KG1 (cell line): ENCODE measurements at places on chromosomes 1 and 21.
A peak's percentile ranks its signal among the peaks of the same experiment; 100 is the strongest.

DNA sequence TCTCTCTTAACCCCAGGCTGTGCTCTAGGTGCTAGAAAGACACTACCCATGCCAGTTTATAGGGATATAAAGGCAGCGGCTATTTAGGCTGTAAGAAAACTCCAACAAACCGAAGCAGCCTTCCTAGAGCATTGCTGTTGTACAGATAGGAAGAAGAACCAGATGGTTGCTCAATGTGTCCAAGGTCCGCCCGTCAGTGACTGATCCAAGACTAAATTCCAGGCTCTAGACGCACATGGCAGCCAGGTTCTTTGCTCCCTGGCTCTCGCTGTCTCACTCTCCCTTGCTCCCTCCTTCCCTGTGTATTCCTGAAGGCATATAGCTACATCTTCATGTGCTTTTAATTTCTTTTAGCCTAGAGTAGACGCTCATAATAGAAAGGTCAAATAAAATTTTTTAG is 303.4 kb downstream of the KIF26B start:
- no peak for DNase-seq

GRCh38 chr1:157035121-157035520 is 10.4 kb downstream of the ARHGEF11 start:
- DNase-seq, result no peak

GRCh38 chr1:106910798-106911197 is 145.7 kb upstream of the PRMT6 start:
- DNase-seq, result no peak

- no peak for DNase-seq
These were observed 220.5 kb upstream of the B3GALT2 start for GRCh38 chr1:193406901-193407300.

DNA sequence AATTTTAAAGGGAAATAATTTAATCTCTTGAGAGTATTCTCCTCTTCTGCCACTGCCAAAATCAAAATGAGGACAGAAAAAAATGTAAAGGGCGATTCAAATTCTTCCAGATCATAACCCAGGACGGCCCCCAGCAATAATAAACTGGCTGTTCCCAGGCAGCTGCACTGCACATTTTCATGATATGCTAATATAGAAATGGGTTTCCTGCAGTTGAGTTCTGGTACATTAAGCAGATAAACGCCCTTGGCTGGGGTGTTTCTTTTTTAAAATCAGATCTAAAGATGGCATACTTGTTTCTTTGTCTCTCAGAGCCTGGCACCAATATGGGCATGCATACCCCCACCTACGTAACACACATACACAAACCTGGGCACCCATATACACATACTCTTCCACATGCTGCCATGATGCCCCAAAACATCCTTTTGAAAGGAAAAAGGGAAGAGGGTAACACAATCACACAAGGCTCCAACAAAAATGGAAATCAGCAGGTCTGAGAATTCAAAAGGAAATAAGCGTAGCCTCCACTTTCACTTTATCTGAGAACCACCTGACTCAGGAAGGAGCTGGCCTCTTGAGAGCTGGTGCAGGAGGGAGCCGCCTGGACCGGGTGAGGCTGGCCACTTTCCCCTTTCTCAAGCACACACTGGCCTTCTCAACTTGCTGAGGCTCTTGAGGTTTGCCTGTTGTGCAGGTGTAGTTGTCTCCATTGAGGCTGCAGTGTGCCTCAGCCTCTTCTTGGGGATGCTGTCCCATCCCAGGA is 653.4 kb downstream of the KIF26B start:
- DNase-seq, result no peak

DNA sequence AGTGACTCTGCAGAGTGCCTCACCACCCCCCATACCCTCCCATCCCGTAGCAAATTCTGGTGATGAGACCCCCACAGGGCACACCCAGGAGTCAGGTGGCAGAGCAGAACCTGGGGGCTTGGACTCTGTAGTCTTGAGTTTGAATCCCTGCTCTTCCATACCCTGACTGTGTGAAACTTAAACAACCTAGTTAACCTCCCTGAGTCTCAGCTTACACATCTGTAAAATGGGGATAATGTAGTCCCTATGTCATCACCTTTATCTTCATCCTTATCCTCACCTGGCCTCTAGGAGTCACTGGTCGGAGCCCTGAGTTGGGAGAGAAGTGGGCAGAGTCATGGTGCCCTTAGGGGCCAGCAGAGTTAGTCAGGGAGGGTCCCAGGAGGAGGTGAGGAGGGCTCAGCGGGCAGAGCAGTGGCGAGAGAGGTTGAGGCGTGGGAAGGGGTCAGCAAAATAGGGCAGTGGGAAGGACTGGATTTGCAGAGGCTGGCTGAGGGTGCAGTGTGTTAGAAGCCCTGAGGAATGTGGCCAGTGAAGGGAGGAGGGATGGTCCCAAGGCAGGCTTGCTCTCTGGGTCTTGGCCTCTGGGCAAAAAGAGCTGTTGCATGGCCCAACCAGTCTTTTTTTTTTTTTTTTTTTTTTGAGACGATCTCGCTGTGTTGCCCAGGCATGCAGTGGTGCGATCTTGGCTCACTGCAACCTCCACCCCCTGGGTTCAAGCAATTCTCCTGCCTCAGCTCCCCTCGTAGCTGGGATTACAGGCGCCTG is 18.6 kb downstream of the C1orf167 start:
- no peak for DNase-seq

GRCh38 chr1:192265516-192266173 is 51.1 kb upstream of the RGS21 start:
- DNase-seq, result no peak

DNA sequence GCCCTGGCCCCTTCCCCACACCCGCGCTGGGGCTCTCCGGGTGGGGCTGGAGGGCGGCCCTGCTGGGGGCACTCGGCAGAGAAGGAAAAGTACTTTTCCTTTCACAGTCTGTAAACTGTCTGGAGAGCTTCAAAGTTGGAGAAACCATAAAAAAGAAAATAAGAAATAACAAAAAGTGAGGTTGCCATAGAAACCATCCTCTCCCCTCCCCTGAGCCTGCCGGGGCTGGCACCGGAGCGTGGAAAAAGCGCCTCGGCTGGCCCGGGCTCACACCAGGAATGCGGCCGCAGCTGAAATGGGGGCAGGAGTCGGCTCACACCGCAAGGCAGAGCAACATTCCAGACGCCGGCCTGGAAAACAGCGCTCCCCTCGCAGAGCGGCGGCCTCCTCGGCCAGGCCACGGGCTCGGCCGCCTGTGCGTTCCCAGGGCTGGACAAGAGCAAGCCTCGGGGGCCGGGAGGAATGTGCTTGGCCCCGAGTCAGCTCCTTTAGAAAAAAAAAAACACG is 69.2 kb downstream of the MORN1 start:
- no peak for DNase-seq

GRCh38 chr21:42304556-42305454 is 10.4 kb downstream of the TFF3 start:
- no peak for DNase-seq

DNA sequence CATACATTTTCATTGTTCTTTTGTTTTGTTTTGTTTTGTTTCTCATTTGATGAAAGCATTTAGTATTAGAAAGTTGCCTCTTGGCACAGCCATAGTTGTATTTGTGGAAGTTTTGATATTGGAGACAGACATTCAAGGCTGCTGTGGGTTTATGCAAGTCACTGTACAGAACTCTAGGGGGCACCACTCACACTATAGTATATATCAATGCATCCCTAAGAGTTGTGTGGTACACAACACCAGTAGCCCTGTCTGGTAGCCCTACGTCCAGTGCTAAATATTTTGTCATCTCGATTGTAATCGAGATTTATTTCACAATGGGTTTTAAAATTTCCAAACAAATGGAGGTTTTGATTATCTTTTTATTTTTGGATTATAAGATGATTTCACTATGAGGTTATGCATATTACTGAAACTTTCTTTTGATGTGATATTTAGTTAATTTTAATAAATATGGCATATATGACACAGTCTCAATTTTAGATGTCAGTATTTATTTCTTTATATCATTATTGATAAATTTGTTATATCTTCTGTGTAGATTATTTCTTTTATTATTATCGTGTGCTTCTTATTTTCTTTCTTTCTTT is 112.2 kb downstream of the NR5A2 start:
- DNase-seq, result no peak

DNA sequence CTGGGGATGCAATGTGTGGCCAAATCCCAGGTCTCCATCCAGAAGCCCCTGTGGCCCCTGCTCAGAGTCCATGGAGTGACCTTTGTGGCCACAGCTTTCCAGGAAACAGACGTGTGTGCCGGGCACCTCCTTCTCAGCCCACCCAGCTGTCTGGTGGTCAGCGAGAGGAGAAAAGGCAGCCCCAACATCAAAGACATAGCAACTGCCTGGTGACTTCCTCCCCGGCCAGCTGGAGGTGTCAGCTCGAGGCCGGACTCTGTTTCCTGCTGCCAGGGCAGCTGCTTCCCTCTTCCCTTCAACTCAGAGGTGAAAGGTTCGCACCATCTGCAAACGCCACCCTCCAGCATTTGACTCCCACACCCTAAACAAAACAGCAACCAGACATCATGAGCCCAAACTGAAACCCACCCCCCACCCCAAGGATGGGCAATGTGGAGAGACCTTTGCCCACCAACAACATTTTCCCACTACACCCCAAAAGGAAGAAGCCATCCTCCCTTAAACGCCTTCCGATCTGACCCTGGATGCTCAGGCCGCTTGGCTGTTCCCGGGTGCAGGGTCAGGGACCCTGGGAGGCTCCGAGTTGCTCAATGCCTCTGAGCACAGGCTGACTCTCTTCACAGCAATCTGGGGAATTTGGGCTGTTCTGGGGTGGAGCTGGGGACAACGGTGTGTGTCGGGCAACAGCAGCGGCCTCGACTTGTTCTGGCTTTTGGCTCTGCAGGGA is 162.3 kb downstream of the PSMG1 start:
- peak; percentile 21 for DNase-seq

DNA sequence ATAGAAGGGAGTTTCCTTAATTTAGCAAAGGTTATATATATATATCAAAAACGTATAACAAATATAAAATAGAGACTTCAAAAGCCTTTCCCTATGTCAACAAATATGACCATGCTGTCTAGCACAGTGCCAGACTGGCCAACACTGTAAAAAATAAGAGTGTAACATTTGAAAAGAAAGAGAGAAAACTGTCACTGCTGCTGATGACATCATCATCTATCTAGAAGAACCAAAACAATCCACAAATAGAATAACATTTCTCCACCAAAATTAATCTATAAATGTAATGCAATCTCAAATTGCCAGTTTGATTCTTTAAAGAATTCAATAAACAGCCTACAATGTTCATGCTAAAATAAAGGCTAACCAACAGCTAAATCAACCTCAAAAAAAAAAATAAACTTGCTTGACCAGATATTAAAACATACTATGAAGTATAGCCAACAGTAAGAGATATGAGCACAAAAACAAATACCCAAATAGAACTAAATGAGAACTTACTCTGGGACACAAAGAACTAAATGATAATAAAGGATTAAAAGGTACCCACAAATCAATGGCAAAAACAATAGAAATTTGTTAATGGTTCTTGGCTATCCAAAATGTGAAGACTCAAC is 50.2 kb downstream of the ENAH start:
- DNase-seq, result no peak

DNA sequence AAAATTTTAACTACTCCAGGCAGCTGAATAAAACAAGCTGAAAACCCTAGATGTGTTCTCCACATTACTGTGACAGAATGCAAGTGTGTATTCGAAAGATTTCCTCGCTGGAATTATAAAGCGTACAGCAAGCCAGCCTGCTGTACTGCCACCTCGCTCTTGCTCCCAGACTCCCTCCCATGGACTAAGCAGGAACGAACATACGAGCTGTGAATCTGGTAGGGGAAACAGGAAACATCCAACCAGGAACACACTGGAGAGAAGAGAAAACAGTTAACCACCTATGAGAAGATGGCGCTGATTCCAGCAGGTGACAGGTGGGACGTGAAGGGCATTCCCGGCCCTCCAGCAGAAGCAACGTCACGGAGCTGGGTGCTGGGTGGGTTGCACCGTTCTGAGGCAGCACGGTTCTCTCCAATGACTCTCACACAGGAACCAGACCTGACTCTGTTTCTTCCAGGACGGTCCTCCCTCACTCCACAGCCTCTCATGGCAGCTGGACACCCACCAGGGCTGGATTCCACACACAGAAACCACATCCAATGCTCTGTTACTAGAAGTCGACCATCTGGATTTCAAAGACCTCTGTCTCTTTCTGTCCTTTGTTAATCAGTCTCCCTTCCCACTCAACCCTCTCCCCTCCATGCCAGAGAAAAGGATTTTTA is 219.2 kb downstream of the RERE start:
- DNase-seq, result no peak

DNA sequence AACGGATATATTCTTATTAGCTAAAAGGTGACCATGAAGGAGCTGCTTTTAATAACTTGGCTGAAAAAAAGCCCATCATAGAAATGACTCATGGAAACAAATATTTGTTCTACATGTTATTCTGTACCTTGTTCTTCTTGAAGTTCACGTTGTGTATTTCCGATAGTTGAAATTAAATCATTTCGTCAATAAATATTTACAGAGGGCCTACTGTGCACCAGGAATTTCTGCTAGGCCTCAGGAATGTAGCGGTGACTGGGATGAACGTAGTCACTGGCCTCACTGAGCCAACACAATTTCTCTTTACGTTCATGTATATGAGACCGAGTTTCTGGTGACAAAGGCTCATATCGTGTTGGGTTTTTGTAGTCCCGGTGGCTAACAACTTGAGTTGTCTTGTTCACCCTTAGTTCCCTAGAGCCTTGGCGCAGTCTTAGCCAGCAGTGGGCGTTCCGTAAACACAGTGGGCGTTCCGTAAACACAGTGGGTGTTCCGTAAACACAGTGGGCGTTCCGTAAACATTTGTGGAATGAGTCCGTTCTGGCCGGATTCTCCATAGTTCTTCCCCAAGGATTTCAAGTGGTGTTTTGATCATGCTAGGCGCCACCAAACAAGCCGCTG is 53.2 kb upstream of the VAMP3 start:
- DNase-seq, result no peak

GRCh38 chr1:205371871-205372660 is 15.3 kb upstream of the KLHDC8A start:
- DNase-seq, result no peak

DNA sequence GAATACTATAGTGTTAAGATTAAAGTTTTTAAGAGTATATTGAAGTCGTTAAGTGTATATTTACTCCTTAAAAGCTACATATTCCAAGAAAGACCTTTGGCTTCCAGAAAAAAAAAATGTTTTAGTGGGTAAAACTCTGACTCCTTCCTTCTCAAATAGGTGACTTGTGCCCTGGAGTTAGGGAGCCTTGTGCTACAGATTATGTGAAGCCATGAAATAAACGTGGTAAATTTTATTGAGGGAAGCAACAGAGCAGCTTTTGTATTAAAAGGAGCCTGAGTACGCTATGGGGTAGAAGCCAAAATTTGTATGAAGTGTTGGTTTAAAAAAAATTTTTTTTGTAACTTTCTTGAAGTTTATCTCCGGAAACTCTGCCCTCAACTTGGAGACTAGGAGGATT is 994 bp downstream of the RO60 start:
- no peak for DNase-seq

- DNase-seq, result no peak
These were observed 126.1 kb upstream of the CACHD1 start for GRCh38 chr1:64343823-64344190.
